ENCODE measurements at places on chromosomes 4 and X.

DNA sequence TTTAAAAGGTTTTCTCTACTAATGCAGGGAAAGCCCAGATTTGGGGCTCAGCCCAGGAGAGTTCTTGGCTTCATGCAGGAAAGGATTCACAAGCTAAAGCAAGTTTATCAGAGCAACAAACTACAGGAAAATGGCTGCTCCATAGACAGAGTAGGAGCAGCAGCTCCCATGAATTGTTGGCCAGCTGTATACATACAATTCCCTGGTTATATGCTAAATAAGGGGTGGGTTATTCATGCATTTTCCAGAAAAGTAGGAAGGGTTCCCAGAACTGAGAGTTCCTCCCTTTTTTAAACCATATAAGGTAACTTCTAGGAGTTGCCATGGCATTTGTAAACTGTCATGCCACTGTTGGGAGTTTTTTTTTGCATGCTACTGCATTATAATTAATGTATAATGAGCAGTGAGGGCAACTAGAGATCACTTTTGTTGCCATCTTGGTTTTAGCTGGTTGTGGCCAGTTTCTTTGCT, 2.6 kb downstream of the C4orf33 start:
- no peak for DNase-seq

DNA sequence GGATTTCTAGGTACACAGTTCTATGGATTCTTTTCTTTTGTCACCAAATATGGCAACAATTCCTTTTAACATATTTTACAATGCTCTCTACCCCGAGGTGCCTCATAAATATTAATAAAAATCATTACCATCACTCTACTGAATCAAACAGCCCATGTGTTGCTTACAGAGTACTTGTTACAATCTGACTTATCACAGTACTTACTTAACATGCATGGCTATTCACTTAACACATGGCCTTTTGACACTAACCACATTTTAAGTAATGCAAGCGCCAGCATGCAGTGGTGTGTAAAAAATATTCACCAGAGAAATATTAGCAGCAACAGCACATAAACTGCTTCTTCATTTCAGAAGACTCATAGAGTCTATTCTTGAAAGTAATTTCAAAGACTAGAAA, 64.9 kb downstream of the BMP3 start:
- no peak for DNase-seq

- peak; percentile 9 for DNase-seq
Measured at GRCh38 chr4:34953145-34953799, 1291.0 kb downstream of the ARAP2 start.

DNA sequence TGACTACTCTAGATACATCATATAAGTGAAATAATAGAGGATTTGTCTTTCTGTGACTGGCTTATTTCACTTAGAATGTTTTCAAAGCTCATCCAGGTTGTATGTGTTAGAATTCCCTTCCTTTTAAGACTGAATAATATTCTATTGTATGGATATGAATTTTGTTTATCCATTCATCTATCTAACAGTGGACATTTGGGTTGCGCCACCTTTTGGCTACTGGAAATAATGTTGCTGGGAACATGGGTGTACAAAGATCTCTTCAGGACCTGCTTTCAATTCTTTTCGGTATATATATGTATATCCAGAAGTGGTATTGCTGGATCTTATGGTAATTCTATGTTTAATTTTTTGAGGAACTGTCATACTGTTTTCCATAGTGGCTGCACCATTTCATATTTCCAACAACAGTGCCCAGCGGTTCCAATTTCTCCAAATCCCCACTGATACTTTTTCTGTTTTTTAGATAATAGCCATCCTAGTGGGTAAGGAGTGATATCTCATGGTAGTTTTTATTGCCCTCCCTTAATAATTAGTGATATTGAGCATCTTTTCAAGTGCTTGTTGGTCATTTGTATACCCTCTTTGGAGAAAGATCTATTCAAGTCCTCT, 3.4 kb upstream of the SCD5 start:
- DNase-seq: no peak

GRCh38 chr4:20487852-20488251, 212.4 kb upstream of the PACRGL start:
- DNase-seq: no peak

GRCh38 chr4:169098969-169099690, 89.1 kb upstream of the CBR4 start:
- no peak for DNase-seq

- DNase-seq: no peak
Measured at GRCh38 chrX:154715825-154716224, 35.1 kb downstream of the GAB3 start.

DNA sequence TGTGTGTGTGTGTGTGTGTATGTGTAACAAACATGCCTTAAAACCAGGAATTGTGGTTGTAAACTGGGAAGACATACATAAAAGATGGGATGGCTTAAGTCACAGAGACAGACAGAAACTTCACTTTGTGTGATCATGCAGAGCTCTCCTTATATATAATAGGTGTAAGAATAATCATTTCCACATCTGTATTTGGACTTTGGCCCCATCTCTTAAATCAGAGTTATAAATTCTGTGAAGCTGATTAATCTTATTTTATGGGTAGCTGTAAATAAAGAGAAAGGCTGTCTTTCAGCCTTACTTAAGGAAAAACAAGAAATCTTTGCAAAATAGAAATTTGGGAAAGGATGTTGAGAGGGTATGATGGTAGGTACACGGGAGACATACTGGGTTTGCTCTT, 174.6 kb upstream of the PITX2 start:
- DNase-seq: no peak
